ENCODE measurements at places on chromosomes 7 and 10. TPM values are rescaled to one million over a fixed set of nuclear protein-coding genes. Genes with fewer than 3 reads are reported as not detected.

GRCh38 chr10:132106431-132106830 lies 40.7 kb downstream of the JAKMIP3 start:
- DNase-seq = no peak

GRCh38 chr10:47127188-47127785 lies 172.7 kb upstream of the GDF10 start:
- no peak for DNase-seq

DNA sequence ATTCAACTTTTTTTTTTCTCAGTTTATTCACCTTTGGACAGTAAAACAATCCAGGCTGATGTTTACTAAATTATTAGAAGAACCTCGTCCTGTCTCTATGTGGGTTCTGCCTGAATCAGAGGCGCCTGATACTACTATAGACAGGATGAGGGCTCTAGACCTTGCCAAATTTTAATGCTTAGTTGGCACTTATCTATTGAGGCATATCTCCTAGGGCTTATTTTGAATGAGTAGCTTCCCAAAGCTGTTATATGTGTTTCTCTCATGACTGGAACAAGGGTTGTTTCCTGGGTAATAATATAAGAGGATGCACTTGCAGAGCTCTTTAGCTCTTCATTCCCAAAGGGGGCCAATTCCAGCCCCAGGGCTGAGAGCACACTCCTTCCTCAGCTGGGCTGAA lies 23.6 kb downstream of the HECW1 start:
- DNase-seq = no peak

MAGI2 gene
- total RNA-seq = 4.0 TPM

- no peak for DNase-seq
Measured at GRCh38 chr10:108346066-108346465, 1181.6 kb upstream of the SORCS1 start.

PRKCQ gene
- total RNA-seq = not detected

- no peak for DNase-seq
Measured at GRCh38 chr7:125663961-125664360, 734.3 kb upstream of the POT1 start.

DNA sequence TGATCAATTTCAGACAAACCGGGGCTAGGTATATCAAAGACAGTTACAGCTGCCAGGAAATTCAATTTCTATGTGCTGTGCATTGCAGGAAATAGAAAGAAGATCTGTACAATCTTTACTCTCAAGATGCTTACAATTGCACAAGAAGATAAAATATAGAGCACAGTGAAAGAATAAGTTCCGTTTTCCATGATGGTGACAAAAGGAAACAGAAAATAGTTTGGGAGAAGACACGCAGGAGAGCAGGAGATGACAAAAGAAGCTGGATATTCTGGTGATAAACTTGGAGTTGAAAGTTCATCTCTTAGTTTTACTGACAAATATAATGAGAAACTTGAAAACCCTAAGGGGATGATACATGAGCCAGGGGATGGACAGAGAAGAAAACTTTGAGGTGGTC lies 646.0 kb downstream of the PARD3 start:
- no peak for DNase-seq

OR2A12 gene
- not detected for total RNA-seq

BEND7 gene
- total RNA-seq = 6.9 TPM

DNA sequence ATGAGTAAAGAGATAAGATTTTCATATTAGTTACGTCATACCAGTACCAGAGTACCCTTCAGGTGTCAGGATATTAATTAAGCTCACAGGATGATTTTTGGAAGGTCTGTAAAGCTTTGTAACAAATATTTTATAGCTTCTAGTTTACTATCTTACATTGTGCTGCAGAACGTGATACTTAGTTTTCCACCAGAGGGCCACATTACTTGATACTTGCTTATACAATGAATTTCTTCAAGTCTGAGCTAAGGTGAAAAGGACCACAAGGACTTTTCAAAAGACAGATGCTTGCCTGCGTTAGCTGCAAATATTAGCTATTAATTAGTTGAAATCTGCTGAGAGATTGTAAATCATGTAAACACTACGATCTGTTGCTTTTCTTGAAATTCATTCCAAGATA lies 12.2 kb downstream of the FOXP2 start:
- no peak for DNase-seq

PAX4 gene
- total RNA-seq = not detected

GRCh38 chr10:128716181-128716580 lies 590.0 kb upstream of the MKI67 start:
- no peak for DNase-seq

DNA sequence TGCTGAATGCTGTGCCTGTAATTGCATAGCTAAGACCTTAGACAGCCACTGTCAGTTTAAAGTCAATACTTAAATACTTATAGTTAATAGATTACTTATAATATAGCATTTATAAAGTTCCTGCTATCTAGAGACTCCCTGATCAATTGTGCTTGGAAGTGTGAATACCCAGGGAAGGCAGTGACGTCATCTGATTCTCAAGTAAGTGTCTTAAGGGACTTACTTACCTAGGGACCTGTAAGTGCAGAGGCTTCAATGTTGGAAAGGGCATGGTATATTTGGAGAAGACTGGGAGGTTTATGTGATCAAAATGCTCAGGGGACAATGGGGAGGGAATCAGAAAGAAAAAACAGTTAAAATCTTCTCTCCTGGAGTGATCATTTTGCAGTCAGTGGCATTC lies 55.0 kb downstream of the BICC1 start:
- no peak for DNase-seq

DNA sequence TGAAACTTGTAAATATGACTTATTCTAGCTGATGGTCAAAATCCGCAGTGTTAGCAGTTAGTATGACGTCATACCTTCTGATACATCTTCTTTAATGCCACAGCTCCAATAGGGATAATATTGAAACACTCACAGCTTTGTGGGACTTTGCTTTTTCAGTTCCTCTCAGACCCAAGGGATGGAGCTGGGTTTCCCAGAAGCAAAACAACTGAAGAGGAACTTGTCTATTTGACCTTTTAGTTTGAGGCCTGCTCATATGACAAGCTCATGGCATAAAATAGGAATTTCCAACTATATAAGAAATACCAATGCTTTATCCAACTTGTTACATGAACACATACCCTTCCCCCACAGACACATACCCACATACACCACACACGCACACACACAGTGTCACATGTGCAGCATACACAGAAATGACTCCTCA lies 31.6 kb upstream of the C10orf67 start:
- no peak for DNase-seq

SYCE1 gene
- total RNA-seq = not detected

SUGCT gene
- total RNA-seq = 9.8 TPM

GRCh38 chr10:89954787-89955566 lies 253.6 kb downstream of the KIF20B start:
- no peak for DNase-seq

GRCh38 chr7:114087653-114088469 lies 169.1 kb upstream of the PPP1R3A start:
- no peak for DNase-seq

- DNase-seq = no peak
Measured at GRCh38 chr7:123961771-123962170, 36.7 kb downstream of the SPAM1 start.

All from ascending aorta (tissue), 2 donors.